SJSA1 (cell line): ENCODE measurements at places on chromosomes 12 and 14. TPM values are rescaled to one million over a fixed set of nuclear protein-coding genes. Genes with fewer than 3 reads are reported as not detected.
A peak's percentile ranks its signal among the peaks of the same experiment; 100 is the strongest.

Gene LALBA
- not detected in 2 replicates for total RNA-seq

Gene KLRC1
- not detected in 2 replicates for total RNA-seq

Gene RIPK3
- total RNA-seq: not detected in 2 replicates

DNA sequence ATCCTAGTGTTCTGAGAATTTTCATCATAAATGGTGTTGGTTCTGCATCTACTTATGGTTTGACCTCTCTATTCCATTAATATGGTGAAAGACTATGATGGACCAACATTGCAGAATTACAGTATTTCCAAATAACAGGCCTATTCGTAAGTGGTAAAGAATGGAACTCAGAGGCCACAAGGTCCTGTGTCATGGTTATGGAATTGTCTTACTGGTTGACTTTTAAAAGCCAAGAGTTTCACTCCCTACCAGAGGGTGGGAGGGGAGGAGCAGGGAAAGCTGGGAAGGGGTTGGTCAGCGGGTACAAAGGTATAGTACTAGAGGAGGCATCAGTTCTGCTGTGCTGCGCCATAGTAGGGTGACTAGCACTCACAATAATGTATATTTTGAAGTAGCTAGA lies 153.4 kb downstream of the TMEM132D start:
- DNase-seq: no peak

DNA sequence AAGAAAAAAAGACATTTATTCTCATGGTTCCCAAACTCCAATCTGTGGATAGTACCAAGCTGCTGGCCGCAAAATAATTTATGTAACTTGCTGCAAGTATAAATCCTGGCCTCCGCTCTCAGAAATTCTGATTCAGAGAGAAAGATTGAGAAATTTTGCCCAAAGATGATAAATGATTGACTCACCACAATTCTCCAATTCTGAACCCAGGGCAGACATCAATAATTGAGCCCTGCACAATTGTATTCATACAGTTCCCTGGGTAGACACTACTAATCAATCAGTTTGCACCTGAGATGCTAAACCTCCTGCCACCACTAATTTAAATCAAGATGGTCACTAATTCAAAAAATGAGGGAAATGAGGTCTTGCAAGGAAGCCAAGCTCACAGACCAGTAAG lies 38.2 kb downstream of the TRPV4 start:
- DNase-seq: no peak

GRCh38 chr14:61567838-61568571 lies 127.3 kb upstream of the HIF1A start:
- no peak for DNase-seq

- no peak for DNase-seq
Observed at GRCh38 chr14:58667900-58668299, 30.1 kb downstream of the DACT1 start.

- DNase-seq: no peak
Observed at GRCh38 chr14:95499354-95499750, 17.1 kb downstream of the SYNE3 start.

- peak; percentile 100 for DNase-seq
Observed at GRCh38 chr12:108622421-108622820, 11.3 kb downstream of the SELPLG start.

Gene KRT2
- total RNA-seq: not detected in 2 replicates

Gene TMEM229B
- total RNA-seq: 0.71 and 10.9 TPM in 2 replicates

DNA sequence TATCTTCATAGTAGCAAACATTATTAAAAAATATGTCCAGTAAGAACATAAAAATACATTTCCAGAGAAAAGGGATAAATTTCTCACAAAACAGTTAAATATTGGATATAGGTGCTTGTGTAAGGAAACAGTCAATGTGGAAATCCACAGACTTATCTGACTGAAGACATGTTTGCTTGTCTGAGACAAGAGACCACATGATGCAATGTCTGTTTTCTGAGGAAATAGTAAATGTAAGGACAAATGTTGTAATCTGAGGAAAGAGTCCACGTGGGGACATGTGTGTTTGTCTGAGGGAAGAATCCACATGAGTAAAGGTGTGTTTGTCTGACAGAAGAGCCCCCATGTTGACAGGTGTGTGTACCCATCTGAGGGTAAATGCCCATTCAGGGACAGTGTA lies 1093.2 kb downstream of the TMEM121 start:
- DNase-seq: no peak

Gene NCAPD2
- total RNA-seq: 84.0 and 131 TPM in 2 replicates

DNA sequence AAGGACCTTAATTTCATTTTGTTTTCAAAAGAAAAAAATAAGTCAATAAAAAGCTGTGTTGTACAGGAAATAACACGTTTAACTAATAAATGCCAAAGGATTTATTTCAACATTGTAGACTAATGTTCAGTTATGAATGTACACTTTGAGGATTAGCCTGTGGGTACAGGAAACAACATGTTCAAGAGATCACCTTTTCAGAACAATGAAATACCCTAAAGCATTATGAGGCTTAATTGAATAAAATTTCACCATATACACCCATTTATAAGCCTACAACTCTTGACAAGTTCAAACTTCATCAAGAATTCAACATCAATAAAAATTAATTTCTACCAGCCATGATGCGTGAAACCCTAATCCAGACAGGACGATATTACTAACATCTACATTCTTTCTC lies 56.6 kb upstream of the SLC6A15 start:
- no peak for DNase-seq

DNA sequence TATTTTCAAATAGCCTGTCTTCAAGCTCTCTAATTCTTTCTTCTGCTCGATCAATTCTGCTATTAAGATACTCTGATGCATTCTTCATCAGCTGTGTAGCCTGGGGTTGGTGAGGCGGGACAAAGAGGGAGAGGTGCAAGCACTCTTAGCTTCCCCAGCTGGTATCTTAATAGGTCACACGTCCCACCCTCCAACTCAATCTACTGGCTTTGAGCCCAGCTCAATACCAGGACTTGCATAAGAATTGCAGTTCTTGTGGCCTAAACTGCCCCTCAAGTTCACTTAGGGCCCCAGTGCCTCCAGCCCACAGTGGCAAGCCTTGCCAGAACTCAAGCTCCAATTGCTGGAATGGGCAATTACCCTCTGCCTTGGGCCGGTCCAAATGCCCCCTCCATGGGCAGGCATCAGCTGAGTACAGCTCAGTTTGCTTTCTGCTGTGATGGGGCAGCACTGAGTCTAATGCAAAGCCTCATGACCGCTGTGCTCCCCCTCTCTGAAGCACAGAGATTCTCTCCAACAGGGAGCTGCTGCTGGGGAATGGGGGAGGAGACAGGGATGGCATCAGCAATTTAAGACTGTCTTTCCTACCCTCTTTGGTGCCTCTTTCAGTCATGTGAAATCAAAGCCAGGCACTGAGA lies 5.6 kb upstream of the SPATA7 start:
- no peak for DNase-seq

DNA sequence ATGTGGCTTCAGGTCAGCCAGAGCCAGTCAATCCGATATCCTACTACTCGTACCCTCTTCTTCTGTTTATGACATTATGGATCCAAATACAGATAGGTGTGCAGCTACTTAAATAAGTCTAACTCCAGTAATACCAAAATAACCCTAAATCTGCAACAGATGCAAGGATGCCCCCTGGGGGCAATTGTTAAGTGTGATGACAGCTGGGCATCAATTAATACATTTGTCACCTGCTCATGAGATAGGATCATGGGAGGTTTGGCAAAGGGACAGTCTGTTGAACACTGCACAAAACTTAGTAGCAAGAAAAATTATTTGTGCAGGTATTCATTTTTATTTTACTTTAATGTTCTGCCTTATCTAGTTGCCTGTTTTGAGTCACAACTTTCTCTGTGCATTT lies 83.2 kb downstream of the SLC38A6 start:
- DNase-seq: no peak

DNA sequence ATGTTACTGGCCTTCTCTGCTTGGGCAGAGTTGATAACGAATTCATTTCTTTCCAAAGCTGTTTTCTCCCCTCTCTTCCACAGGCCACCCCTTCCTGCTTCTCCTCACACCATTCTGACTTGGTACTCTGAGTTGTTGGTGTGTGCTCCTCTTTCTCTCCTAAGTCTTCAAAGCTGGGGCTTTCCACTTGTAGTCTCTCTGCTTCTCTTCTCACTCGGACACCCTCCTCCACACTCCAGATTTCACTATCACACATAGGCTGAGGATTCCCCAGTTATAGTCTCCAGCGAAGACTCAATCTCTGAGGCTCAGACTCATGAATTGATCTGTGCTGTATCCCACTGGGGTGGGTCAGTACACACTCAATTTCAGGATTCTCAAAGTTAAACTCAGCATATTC lies 201.0 kb downstream of the SSPN start:
- no peak for DNase-seq

Gene TTC7B
- 24.2 and 38.3 TPM in 2 replicates for total RNA-seq

- no peak for DNase-seq
Observed at GRCh38 chr12:67057072-67057471, 212.1 kb upstream of the CAND1 start.

- DNase-seq: no peak
Observed at GRCh38 chr12:112908548-112908947, 1.8 kb downstream of the OAS1 start.

Gene RFLNA
- not detected in 2 replicates for total RNA-seq

GRCh38 chr12:56358836-56359532 lies 923 bp downstream of the STAT2 start:
- DNase-seq: peak; percentile 72

DNA sequence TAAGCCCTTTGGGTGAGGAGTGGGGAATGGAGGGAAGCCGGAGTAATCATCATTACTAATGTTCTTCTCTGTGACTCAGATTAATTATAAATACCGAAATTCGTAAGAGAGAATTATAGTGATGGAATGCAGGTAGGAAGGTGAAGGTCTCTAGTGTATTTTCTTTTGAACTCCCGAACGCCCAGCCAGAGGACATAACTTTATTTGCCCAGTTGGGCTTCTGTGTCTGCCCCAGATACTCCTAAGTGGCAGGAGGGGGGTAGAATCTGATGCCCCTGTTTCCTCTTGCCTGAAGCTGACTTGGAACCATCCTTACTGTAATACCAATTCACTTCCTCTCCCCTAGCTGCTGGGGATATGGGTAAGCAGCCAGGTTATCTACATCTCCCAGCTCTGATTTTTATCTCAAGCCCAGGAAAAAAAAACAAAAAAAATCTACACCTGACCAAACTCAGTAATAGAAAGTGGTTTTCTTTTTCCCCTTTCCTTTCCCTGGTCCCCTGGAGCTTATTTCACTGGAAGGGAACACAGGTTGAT lies 84.4 kb upstream of the CISTR start:
- no peak for DNase-seq

DNA sequence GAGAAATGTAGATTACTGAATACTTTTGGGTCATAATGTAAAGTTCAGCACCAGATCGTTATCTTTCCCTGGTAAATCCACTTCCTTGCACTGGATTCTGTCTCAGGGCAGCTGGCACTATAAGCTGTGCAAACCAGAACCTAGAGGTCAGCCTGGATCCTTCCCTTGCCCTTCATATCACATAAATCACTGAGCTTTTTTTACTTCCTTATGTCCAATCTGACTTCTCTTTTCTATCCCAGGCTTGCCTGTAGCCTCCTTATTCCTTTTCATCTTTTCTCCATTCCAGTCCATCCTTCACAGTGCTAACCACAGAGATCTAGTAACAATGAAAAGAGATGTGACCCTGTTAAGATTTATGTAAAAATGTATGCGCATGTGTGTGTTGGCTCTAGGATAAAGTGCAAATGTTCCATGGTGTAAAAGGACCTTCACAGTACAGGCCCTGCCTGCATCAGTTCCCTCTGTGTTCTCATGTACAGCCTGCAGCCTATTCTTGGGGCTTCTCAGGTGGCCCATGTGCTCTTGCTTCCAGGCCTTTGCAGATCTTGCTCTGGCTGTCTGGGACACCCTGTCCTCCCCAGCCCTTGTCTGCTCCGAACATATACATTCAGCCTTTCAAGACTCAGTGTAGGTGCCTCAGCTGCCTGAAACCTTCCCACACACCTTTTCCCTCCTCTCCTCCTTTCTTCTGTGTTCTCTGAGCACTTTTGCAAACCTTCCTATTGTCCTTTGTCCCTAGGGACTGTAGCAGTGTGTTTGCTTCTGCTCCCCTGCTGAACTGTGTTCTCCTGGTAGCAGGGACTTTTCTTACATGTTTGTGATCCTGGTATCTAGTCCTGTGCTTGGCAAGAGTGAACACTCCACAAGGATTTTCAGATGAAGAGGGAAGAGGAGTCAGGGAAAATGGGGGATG lies 30.0 kb downstream of the PELI2 start:
- no peak for DNase-seq

DNA sequence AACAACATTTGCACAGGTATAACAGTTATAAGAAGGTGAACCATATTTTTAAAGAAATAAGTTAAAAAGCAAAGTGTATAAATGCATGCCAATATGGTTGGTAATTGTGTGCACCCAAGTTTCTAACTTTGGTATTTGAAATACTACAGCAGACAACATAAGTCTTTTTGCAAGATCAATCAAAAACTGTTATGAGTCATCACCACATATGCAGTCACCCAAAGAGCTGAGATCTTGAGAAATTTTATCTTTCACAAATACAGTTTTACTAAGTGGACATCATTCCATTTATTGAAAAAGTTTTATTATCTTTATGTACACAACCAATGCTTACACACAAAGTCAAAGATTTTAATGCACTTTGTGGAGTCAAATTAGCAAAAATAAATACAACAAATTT lies 7.0 kb upstream of the ACSS3 start:
- DNase-seq: no peak

Gene ST8SIA1
- not detected in 2 replicates for total RNA-seq

DNA sequence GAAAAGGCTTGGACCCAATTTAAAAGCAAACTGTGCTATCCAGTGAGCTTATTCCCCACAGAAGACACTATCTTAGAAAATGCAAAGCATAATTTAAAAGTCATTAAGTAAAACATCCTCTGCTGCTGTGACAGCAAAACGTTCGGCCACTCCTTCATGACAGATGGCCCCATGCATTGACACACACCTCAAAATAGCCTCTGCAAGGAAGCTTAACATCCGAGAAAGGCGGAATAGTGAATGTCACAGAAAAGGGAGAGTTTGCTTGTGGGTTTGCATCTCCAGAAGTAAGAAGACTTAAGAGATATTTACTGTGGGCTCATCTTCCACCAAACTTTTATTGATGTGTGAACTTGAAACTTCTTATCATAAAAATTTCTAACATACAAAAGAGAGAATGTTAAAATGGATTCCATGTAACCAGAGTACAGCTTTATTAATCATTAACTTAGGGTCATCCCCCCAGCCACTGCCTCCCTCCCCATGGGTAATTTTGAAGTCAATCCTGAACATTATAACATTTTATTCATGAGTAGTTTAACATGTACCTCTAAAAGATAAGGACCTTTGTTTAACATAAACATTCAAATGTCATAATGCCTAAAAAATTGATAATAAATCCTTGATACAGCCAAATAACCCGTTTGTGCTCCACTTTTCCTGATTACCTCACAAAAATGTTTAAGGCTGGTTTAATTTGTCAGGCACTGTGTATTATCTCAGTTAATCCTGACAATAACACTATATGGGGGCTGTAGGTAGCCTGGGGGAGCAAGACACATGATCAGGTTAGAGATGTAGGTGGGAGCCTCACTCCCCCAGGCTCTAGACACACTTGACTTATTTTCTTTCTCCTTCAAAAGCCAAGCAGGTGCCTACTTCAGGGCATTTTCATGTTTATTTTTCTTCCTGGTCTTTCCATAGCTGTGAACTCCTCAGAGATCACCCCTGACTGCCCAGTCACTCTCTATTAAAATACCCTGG lies 119.7 kb upstream of the TMCC3 start:
- no peak for DNase-seq
